T-cell (primary cell): ENCODE measurements at places on chromosomes 6 and 20. TPM values are rescaled to one million over a fixed set of nuclear protein-coding genes. Genes with fewer than 3 reads are reported as not detected.

- H3K27ac ChIP-seq, result no peak overlapping the region
- H3K4me1 ChIP-seq, result peaks cover 15% of the 10 kb centered on the region
- H3K4me3 ChIP-seq, result no peak overlapping the region
- DNase-seq, result no peak
Measured at GRCh38 chr6:165634101-165634880, 28.8 kb downstream of the PDE10A start.

- H3K4me1 ChIP-seq, result no peaks in the 10 kb centered on the region
- H3K27ac ChIP-seq, result no peak overlapping the region
- H3K36me3 ChIP-seq, result no peaks in the 10 kb centered on the region
- DNase-seq, result no peak
Measured at GRCh38 chr6:47135772-47136171, 93.6 kb upstream of the ADGRF1 start.

DNA sequence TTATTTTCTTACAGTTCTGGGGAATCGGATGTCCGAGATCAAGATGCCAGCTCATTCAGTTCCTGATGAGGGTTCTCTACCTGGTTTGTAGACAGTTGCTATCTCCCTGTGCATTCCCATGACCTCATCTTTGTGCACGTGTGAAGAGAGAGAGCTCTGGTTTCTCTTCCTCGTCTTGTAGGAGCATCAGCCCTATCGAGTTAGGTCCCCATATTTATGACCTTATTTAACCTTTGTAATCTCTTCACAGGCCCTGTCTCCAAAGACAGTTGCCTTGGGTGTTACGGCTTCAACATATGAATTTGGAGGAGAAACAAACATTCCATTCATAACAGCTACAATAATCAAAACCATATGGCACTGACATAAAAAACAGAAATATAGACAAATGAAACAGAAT is 455.3 kb downstream of the HACE1 start:
- DNase-seq, result no peak
- H3K36me3 ChIP-seq, result no peaks in the 10 kb centered on the region
- no peak overlapping the region for H3K4me3 ChIP-seq
- no peak overlapping the region for H3K27ac ChIP-seq

CEP43 gene
- 14.8 TPM for total RNA-seq

DNA sequence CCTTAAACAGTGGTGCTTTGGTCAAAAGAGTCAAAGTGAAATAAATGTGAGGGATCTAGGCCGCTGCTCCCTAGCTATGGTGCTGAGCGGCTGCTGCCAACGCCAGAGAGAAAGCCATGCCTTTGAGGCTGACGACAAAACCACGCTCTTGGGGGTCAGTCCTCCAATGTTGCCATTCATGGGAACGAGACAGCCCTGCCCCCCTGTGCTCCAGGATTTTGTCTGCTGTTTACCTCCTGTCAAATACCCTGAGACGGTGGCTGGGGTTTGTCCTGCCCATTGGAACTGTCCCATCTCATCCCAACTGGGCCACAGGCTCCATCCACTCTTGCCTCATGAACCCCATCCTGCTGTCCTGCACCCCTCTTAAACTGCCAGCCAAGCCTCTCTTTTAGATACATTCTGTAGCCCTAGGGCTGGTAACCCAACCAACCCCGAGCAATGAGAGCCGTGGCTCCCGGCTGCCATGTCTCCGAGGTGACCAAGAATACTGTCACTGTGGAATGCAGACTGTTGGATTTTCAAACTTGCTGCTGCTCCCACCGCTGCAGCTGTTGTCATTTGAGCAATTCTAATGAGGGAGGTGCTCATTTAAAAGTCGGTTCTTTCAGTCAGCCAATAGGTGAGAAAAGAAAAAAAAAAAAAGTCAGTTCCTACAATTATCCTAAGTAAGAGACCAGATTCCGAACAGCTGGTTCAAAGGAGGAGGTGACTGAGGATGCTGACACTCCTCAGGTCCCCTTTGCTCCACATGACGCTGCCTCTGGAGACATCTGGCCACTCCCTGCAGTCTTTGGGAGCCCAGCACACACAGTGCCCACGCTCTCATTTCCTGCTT is 73.1 kb upstream of the QKI start:
- H3K27me3 ChIP-seq, result no peaks in the 10 kb centered on the region
- DNase-seq, result no peak
- H3K4me1 ChIP-seq, result no peaks in the 10 kb centered on the region
- no peak overlapping the region for H3K27ac ChIP-seq

DNA sequence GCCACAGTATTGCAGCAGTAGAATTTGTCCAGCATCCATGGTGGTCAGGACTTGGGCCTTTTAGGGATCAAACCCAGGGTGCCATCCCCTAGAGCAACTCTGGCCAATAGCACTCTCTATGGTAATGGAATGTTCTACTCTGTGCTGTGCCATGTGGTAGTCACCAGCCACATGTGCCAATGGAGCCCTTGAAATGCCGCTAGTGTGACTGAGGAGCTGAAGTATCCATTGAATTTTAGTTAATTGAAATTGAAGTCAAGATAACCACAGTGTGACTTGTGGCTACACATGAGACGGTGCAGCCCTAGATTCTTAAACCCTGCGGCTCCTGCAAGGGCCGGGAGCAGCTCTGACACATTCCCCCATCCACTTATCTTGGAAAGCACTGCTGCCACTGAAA is 54.6 kb downstream of the SLC2A10 start:
- no peak for DNase-seq
- H3K4me1 ChIP-seq, result no peaks in the 10 kb centered on the region
- peaks cover 27% of the 10 kb centered on the region for H3K27me3 ChIP-seq

DNA sequence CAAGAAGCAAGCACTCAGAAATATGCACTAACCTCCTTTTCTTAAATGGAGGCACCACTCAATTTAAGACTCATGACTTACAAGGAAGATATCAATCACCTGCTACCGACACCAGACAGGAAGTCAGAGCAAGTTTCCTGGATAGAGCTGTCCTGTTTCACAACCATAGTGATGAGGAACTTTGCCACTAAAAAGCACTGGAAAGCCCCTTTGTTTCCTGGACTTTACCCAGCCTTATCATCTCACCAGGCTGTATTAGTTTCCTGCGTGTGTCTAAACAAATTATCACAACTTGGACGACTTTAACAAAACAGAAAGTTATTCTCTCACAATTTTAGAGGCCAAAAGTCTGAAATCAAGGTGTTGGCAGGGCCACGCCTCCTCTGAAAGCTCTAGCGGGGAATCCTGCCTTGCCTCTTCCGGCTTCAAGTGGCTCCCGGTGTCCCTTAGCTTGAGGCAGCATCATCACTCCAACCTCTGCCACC is 253.8 kb upstream of the STXBP5 start:
- H3K27me3 ChIP-seq, result no peaks in the 10 kb centered on the region
- no peaks in the 10 kb centered on the region for H3K4me1 ChIP-seq
- no peak overlapping the region for H3K27ac ChIP-seq
- peak; percentile 6 for DNase-seq

- no peaks in the 10 kb centered on the region for H3K36me3 ChIP-seq
- H3K4me3 ChIP-seq, result no peak within 1 kb of the TSS
Measured at GRCh38 chr6:86937219-86938079, at the start of gene HTR1E. HTR1E (plus strand) TSS chr6:86937528; CDS start chr6:87015335, 77,807 bp downstream.

DNA sequence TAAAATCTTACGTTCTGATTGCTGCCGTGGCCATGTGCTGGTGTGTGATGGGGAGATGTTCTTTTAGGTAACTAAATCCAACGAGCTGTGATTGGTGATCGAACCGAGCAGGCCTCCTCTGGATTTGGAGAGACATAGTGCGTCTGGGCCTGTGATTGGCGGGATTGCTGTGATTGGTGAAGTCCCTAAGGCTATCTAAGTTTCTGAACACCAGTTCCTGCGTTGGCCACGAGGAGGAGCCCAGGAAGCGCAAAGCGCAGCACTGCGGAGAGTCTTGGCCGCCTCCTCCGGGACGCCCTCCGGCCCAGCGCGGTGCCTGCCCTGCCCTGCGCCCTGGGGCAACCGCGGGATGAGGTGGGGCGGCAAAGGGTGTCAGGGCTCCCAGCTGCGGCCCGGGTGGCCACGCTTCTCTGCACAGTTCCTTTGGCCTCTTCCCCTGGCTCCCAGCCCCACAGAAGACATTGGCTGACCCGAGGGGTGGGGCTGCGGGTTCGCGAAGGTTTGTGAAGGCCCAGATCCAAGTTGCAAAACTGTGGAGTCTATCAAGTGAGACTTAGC is 33.0 kb downstream of the HNF4A start:
- no peaks in the 10 kb centered on the region for H3K27me3 ChIP-seq
- peaks cover 10% of the 10 kb centered on the region for H3K4me1 ChIP-seq
- DNase-seq, result peak; percentile 43
- H3K4me3 ChIP-seq, result no peak overlapping the region
- H3K36me3 ChIP-seq, result no peaks in the 10 kb centered on the region

TCP11 gene
- total RNA-seq, result not detected

EDN1 gene
- total RNA-seq, result 1.2 TPM

DNA sequence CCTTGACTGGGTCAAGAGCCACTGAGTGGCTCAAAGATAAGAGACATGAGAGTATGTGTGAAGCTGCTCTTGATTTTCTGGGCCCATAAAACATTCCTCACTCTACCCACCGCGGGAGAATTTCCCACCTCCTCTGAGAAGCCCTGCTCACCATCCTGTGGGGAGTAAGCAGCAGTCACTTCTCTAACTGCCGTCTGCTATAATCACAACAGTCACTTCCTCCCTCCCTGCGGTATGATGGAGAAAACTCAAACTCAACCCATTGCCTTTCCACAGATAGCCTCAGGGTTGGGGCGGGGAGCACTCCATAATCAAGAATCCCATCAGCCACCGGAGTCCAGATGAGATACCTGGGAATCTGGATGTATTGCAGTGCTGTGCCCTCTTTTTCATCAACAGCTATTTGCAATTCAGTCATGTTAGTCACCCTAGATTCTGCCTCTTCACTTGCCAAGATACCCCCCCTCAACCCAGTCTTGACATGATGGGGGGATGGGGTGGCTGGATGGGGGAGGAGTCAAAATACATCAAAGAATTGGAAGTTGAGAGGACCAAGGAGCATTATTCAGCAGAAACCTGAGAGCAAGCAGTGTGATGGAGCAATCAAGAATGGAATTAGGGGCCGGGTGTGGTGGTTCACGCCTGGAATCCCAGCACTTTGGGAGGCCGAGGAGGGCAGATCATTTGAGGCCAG is 5.1 kb downstream of the MOCS1 start:
- H3K36me3 ChIP-seq, result no peaks in the 10 kb centered on the region
- H3K27me3 ChIP-seq, result peaks cover 8% of the 10 kb centered on the region
- no peaks in the 10 kb centered on the region for H3K4me1 ChIP-seq
- no peak for DNase-seq

DNA sequence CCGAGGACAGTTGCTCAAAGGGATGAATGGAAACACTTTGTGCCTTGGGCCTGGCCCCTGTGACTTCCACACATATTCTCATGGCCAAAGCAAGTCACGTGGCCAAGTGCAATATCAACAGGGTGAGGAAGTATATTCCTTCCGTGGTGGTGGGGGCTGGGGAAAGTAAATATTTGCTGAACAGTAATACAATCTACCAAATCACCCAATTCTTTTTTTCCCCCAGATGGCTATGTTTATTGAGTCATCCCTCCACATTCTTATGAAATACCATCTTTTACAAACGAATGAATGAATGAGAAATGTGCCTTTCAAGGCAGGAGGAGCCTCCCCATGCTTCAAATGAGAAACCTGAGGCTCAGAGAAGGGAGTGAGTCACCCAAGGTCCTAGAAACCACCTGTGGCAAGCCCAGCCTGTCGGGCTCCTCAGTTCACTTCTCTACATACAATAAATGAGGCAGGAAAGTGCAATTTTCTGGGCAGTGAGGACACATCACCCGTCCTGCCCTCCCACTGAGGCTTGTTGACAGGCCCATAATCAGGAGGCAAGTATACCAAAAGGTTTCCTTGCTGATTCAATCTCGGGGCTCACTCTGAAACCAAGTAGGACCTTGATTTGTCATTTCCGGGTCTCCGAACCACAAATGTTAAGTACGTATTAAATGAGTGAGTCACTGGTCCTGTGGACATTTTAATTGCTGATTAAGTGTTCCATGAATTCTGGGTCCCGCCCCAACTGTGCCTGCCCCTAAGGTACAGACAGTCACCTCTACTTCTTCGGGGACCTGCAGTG is 25.3 kb upstream of the TOP1 start:
- no peaks in the 10 kb centered on the region for H3K36me3 ChIP-seq
- DNase-seq, result peak; percentile 60
- peak overlapping the region; percentile 53 for H3K4me3 ChIP-seq
- H3K27ac ChIP-seq, result peak overlapping the region; percentile 94

GRCh38 chr20:33423141-33423834 is 20.3 kb downstream of the SNTA1 start:
- H3K27me3 ChIP-seq, result no peaks in the 10 kb centered on the region
- H3K4me3 ChIP-seq, result no peak overlapping the region
- H3K4me1 ChIP-seq, result no peaks in the 10 kb centered on the region
- DNase-seq, result no peak
- no peak overlapping the region for H3K27ac ChIP-seq

ANKRD6 gene
- total RNA-seq, result 8.4 TPM

FOXP4 gene
- total RNA-seq, result 7.4 TPM

DNA sequence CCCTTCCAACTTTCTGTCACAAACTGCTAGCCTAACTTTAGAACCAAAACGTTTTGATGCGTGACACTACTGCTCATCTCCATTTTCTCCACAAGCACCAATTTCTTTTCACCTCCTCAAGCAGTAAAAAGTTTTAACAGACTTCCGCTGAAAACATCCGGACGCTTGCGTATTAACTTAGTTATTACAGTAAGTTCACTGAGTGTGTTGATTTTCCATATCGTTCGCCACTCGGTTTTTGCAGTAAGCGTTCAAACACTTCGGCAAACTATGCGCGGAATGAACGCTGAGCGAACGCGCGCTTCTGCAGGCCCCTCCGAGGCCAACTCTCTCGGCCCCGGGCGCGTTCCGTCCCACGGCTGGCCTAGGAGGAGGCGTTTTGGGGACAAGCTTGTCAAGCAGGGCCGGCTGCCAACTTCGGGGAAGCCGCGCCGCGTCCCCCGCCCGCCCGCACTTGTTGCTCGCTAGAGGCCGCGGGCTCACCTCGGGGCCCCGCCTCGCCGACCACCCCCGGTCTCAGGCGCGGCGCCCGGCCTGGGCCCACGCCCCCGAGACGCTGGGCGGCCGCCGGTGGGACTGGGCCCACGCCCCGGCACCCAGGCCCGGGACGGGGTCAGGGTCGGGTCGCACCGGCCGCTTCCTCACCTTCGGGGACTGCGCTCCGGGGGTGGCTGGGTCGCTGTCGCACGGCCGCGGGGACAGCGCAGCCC is 945 bp downstream of the PHF10 start:
- H3K27ac ChIP-seq, result peak overlapping the region; percentile 86
- peaks cover 5% of the 10 kb centered on the region for H3K4me1 ChIP-seq
- H3K27me3 ChIP-seq, result no peaks in the 10 kb centered on the region
- no peaks in the 10 kb centered on the region for H3K36me3 ChIP-seq
- H3K4me3 ChIP-seq, result peak overlapping the region; percentile 94

- H3K4me1 ChIP-seq, result no peaks in the 10 kb centered on the region
- no peaks in the 10 kb centered on the region for H3K36me3 ChIP-seq
- H3K27ac ChIP-seq, result no peak overlapping the region
- H3K4me3 ChIP-seq, result no peak overlapping the region
- peak; percentile 1 for DNase-seq
Measured at GRCh38 chr6:98769546-98769945, 64.8 kb upstream of the POU3F2 start.

GRCh38 chr6:147528511-147529145 is 20.1 kb downstream of the SAMD5 start:
- H3K27ac ChIP-seq, result no peak overlapping the region
- peaks cover 5% of the 10 kb centered on the region for H3K27me3 ChIP-seq
- H3K36me3 ChIP-seq, result no peaks in the 10 kb centered on the region
- no peak overlapping the region for H3K4me3 ChIP-seq

GRCh38 chr6:160190973-160191372 is 67.6 kb downstream of the SLC22A2 start:
- H3K27me3 ChIP-seq, result no peaks in the 10 kb centered on the region
- no peak for DNase-seq
- H3K4me3 ChIP-seq, result no peak overlapping the region
- no peak overlapping the region for H3K27ac ChIP-seq

- H3K27ac ChIP-seq, result no peak overlapping the region
- no peaks in the 10 kb centered on the region for H3K27me3 ChIP-seq
- peaks cover 2% of the 10 kb centered on the region for H3K36me3 ChIP-seq
- no peaks in the 10 kb centered on the region for H3K4me1 ChIP-seq
Measured at GRCh38 chr6:144767051-144767450, 481.9 kb downstream of the UTRN start.
